ENCODE measurements at places on chromosomes 3 and 15.

GRCh38 chr15:92811148-92811913 lies 88.8 kb upstream of the CHD2 start:
- no peak for ATAC-seq

DNA sequence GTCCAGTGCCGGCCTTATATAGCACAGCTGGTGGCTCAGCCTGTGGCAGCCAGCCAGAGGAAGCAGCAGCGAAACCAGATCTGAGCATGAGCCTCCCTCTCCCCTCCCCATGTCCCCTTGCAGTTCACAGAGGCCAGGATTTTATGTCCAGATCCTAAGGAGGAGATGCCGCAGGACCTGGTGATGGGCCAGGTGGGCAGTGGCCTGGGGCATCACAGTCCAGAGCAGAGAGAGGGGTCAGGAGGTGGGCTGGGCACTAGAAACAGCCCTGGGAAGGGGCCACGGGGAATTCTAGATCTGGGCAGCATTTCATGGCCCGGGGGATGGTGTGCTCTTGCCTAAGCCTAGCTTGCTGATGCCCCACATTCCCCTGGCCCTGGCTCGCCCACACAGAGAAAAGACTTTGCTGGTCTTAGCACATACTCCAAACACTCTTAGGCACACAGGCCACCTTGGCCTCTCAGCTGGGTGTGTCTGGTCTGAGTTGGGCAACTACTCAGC lies 259 bp upstream of the CILP start:
- no peak for ATAC-seq

GRCh38 chr3:172678068-172678467 lies 32.8 kb downstream of the NCEH1 start:
- ATAC-seq, result no peak

GRCh38 chr3:150349314-150350097 lies 58.6 kb upstream of the TSC22D2 start:
- no peak for ATAC-seq

DNA sequence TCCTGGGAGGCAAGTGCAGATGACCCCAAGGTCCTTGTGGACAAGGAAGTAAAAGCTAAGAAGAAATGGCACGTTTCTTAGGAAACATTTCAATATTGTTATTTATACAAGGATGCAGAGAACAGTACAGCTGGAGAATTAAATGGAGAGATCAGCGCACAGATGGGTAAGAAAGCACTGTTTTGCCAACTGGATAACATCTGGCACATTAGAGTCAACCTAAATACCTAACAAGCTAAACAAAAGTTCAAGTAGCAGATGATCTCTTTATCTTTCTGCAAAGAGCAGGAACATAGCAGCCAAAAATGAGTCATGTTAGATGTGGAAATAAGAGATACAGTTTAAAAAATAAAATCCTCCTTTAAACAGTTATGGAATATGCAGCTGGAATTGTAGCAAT lies 15.7 kb upstream of the DPPA4 start:
- ATAC-seq, result no peak

GRCh38 chr3:5188419-5189221 lies 1.1 kb downstream of the EDEM1 start:
- ATAC-seq, result peak; percentile 39

GRCh38 chr15:71010997-71011396 lies 104.3 kb upstream of the THSD4 start:
- ATAC-seq, result no peak

DNA sequence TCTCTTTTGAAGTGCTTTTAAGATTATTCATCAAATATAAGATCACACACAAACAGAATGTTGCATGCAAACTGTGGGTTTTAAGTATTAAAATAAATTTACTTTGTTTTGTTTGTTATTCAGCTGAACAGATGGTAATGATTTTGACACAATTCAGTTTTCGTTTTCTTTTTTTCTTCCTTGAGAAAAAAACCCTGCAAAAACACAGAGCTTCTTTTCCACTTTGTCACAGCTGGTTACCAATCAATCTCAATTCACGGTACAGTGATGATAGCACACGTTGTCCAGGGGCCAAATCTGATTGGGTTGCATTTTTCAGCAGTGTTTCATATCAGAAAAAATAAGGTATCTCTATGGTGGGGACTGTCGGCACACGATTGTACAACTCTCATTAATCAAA lies 473.6 kb downstream of the ROBO2 start:
- ATAC-seq, result no peak

DNA sequence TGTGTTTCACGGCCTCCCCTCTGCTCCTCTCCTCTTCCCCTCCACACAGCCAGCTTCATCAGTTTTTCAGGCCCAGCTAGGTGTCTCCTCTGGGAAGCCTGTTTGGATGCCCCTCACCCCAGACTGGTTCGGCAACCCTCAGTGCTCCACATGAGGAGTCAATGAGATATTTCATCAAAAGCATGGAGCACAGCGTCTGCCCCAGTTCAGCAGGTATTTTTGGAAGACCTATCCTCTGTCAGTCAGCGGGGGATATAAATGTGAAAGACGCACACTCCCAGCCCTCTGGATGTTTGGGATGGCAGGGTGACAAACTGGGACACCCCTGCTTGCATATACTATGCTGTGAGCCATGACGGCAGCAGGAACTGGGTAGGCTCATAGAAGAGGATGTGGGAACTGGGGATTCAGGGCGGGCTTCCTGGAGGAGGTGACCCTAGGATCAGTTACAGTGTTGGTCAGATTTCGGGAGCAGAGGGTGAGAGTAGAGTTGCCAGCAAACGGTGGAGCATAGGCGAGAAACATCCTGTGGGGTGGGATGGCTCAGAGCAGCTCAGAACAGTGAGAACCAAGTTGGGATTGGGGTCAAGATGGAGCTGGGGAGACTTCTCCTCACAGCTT lies 42.9 kb downstream of the PXYLP1 start:
- ATAC-seq, result no peak

- no peak for ATAC-seq
Observed at GRCh38 chr3:122081543-122082247, 26.5 kb downstream of the CD86 start.

DNA sequence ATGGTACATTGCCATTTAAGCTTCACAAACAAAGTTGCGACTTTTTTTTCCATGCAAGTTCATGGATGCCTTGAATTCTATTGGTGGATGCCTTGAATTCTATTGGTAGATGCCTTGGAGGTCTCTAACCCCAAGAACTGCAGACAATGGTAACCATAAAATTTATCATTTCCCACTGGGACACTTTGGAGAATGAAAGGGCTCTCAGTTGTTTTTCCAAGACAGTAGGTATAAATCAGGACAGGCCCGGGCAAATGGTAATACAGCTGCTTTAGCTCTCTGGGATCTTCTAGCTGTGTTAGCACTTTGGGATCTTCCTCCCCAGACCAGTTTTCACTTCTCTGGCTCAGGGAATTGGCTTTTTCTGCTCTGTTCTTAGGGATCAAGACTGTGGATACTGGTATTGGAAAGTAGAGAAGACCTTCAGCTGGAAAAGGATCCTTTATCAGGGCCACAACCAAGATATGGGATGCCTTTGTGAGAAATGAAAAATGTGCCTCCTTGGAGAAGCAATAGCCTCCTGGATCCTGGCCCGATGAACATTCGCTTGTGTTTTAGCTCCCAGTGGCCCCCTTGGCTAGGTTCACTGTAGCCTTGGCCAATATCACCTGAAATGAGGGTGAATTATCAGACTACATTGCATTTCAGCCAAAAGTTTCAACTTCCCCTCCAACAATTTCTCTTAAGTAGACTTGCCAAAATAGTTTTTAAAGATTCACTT lies 8.3 kb downstream of the LRRC3B start:
- no peak for ATAC-seq

DNA sequence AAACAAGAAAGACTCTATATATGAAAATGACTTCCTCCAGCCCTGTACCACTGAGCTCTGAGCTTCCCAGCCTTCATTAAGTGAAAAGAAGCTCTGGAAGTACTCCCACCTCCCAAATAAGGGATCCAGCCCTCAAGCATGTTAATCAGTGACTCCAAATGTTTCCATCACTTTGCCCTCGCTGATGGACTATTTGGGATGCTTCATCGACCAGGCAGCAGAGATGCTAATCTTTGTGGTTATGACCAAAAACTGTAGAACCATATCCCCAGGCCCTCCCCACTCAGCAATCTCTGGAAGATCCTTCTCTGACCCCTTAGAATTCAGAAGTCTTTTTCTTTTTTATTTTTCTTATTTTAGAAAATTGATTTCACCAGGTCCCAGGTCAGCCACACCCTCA lies 2.3 kb upstream of the CTDSPL start:
- no peak for ATAC-seq

GRCh38 chr3:191762323-191762960 lies 301.5 kb downstream of the PYDC2 start:
- no peak for ATAC-seq

DNA sequence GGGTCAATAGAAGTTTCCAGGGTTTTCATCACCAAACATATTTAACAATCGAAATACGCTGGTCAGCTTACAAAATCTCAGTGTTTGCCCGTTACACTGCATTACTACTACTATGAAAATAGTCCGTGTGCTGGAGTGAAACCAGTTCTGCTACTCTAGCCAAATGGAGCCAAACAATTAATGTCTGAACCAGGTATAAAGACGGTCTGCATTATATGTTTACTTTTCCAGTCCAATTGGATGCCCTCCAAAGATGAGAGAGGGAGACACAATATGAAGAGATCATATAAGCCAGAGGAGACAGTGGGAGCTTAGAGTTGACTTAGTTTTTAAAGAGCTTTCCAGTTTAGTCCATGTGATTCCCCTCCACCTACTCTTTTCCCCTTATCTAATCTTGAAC lies 6.3 kb upstream of the DUT start:
- no peak for ATAC-seq

DNA sequence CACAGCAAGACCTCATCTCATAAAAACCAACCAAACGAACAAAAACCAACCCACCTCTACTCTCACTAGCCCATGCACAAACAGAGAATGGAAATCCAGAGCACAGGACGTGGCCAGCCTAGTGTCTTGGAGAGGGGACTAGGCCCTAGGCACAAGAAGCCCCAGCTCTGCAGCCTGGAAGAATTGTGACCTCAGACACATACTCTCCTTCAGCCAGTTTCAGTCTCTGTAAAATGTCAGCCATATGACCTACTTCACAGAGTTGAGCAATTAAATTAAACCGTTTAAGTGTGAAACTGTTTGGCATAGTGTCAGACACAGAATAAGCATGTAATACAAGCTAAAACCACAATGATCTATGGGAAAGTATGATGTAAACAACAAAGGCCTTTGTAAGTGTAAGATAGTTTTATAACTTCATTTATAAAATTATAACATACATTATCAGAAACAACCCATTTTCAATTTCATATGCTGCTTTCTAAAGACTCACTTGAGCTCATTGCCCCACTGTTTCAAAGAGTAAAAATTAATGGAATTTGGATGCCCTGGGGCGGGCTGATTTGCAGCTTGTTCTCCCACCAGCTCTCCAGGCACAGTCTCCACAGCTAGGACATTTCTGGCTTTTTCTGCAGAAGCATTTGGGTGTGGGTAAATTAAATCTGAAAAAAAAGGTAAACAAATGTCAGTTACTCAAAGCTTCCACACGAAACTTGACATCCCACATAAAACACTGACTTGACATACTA lies 32.9 kb downstream of the TBC1D2B start:
- ATAC-seq, result no peak

- peak; percentile 49 for ATAC-seq
Observed at GRCh38 chr3:115659253-115660220, 36.2 kb downstream of the GAP43 start.

DNA sequence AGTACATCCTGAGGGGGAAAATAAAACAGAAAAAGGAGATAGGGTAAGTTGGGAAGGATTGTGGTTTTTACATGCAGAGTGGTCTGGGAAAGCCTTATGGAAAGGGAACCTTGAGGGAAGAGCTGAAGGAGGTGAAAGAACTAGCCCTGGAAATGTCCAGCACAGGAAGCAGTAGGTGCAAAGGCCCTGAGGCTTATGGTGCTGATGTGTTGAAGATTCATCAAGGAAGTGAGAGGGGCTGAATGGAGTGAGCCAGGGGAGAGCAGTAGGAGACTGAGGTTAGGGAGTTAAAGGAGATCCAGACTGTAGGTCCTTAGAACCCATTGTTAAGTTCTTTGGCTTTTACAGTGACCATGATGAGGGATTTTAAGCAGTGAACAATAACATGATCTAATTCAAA lies 33.0 kb downstream of the ATP1B3 start:
- no peak for ATAC-seq

DNA sequence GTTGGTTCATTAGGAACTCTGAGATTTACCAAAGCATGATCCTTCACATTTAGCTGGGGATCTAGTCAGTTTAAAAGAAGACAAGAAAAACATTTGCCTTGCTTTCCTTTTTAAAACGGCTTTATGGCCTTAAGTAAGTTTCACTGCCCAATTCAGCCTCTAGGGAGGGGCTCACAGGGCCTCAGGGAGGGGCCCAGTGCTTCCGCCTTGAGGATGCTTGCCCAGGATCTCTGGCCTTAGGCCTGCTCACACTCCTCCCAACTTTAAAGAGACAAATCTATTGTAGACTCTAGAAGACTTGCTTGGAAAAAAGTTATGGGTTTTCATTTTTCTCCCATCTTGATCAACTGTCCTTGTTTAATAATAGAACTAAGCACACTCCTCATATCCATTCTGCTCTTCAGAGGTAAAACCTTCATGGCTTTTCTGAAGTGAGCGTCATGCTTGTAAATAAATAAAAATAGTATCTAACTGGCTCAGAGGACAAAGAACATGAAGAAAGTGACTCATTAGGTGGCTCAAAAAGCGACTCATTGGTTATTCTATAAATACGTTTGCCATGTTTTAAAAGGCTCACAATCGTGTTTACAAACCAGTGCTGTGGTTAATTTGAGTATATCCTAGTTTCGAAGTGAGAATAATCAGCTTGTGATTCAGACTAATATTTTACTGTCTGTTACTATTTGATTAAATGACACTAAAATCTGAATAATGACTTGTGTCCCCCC lies 13.7 kb downstream of the PDHB start:
- peak; percentile 64 for ATAC-seq

DNA sequence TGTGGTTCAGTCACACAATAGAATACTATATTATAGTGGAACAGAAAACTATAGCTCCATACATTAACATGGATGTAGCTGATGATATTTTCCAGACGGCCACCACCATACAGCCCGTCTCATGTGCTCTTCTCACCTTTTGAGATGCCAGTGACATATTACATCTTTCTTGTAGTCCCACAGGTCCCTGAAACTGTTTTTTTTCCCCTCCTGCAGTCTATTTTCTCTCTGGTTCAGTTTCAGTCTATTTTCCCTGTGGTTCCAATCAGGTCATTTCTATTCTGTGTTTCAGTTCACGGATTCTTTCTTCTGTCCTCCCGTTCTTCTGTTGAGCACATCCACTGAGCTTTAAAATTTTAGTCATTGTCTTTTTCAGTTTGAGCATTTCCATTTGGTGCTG lies 72.2 kb downstream of the PPCDC start:
- peak; percentile 68 for ATAC-seq

- ATAC-seq, result no peak
Observed at GRCh38 chr15:90142216-90143165, 40.2 kb upstream of the IDH2 start.

DNA sequence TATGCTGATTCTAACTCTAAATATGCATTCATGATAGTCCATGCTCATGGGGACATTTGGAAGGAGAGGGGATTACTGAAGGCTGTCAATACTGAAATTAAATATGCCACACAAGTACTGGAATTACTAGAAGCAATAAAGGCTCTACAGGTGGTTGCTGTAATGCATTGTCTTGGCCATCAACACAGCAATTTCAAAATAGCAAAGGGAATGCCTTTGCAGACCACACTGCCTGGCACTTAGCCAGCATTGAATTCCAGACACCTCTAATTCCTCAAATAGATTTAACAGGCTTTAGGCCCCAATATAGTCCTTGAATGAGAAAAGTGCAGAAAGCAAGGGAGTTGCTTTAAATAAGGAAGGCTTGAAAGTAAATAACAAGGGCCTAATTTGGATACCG lies 115.8 kb upstream of the PLCL2 start:
- ATAC-seq, result no peak

- peak; percentile 92 for ATAC-seq
Observed at GRCh38 chr15:90201130-90201943, at the start of gene SEMA4B. TSS of gene SEMA4B (plus strand) at chr15:90201330. CDS start at chr15:90201579, 249 bp downstream.

GRCh38 chr3:3191675-3192285 lies 12.3 kb upstream of the CRBN start:
- ATAC-seq, result no peak

Measured in stimulated activated memory B cell treated with anti-CD40 and anti-IgM and Interleukin-4, amounts not matched to agents 10 μg/mL and 1 μg/mL and 100 μg/mL, for 72 hours (primary cell).